Activated CD8-positive, alpha-beta T cell treated with anti-CD3 and anti-CD28 coated beads, Interleukin-2, amount 10 ng/mL, durations not matched to agents 7 days and 5 days (primary cell): ENCODE measurements at places on chromosomes 6 and 20. TPM values are rescaled to one million over a fixed set of nuclear protein-coding genes. Genes with fewer than 3 reads are reported as not detected.

GJA10 gene
- not detected for total RNA-seq

TRIM40 gene
- total RNA-seq, result not detected

LY6G6F gene
- not detected for total RNA-seq

PRR18 gene
- total RNA-seq, result not detected

MUC21 gene
- not detected for total RNA-seq

DAAM2 gene
- not detected for total RNA-seq

TRERF1 gene
- total RNA-seq, result 11.8 TPM

LPA gene
- total RNA-seq, result not detected

GRCh38 chr6:75076009-75076408 is 129.8 kb downstream of the COL12A1 start:
- DNase-seq, result no peak

- DNase-seq, result no peak
Measured at GRCh38 chr6:56868687-56869086, 86.2 kb upstream of the BEND6 start.

- DNase-seq, result no peak
Measured at GRCh38 chr6:111551521-111552231, 54.0 kb downstream of the TRAF3IP2 start.

DNA sequence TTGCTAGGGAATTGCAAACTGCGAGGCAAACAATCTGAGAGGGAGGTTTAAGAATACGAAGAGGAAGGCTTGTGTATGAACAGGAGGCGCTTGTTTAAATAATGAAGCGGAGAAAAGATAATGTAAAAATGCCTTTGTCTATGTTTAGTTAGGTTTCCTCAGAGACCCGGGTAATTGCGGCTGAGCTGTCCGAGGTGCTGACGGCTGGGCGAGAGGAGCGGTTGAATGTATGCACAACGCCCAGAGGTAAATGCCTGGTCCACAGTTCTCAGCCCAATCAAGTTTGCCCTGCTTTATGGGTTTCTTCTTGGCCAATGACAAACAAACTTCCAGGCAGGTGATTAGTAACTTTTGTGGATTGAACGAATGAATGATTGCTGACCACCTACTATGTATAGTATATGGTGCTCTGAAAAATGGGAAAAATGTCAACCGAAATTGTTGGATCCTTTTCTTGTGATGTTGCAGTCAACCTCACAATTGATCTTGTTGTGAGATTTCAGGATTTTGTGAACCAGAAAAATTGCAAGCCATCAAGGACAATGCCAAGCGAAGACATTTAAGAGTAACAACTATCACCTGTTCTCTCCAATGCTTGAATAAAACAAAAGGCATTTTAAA is 38.3 kb upstream of the SLC32A1 start:
- DNase-seq, result peak; percentile 75

DNA sequence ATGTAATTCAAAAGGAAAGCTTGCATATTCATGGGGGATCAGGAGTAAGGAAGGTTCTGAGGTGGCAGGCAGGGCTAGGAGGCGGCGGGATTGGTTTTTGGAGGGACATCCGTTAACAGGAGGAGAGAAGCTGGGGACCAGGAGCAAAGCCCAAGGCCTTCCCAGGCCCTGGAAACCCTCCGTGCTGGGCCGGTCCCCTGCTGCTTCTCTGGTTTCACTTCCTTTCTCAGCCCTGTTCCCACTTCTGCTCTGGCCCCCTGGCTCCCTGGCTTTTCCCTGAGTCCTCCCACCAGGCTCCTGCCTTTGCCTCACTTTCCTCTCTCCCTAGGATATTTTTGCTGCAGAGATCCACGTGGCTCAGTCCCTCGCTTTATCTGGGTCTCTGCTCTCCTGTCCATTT is 26.4 kb upstream of the SALL4 start:
- DNase-seq, result no peak

DNA sequence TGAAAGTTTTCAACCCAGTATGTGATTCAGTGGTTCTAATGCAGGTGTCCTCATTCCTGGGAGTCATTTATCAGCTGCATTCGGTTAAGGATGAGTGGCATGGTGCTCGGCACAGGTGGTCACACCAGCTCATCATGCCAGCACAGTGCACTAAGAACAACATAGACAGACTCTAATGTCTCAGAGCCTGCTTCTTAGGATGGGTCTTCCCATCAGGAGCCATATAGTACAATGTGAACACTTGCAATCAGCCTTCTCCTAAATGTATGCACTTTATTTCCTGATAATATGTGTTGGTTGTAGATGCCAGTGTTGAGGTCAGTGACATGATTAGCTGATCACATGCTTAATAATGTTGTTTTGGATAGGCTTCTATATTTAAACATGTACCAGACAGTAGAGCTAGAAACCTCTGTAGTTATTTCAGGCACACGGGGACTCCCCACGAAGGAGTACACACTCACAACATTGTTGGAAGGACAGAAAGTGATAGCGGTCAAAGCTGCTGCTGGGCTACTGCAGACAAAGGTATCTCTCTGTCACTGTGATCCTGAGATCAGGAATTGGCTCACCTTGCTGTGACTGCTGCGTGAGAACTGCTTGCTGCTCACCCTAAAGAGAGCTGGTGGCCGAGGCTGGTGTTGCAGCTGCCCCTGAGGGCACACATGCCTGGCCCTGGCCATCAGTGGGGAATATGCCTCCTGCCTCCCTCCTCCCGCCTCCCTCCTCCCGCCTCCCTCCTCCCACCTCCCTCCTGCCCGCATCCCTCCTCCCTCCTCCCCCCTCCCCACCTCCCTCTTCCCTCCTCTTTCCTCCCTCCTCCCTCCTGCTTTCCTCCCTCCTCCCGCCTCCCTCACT is 195.4 kb downstream of the SMOC2 start:
- DNase-seq, result no peak

DNA sequence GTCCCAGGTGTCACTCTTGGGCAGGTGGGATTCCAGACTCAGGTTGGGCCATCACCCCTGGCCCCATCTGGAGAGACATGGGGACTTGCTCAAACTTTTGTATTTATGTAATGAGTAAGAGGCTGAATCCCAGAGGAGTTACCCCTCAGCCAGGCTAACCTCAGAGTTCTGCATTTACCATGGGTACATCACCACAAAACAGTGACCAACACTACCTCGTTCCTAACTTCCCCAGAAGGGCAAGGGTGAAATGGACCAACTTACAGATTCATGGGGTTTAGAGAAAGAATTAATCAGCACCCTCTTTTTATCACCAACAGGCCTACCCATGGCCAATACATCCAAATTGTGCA is 259.9 kb upstream of the MARCKS start:
- no peak for DNase-seq

- no peak for DNase-seq
Measured at GRCh38 chr20:35700625-35701148, 1.5 kb downstream of the ROMO1 start.

DNA sequence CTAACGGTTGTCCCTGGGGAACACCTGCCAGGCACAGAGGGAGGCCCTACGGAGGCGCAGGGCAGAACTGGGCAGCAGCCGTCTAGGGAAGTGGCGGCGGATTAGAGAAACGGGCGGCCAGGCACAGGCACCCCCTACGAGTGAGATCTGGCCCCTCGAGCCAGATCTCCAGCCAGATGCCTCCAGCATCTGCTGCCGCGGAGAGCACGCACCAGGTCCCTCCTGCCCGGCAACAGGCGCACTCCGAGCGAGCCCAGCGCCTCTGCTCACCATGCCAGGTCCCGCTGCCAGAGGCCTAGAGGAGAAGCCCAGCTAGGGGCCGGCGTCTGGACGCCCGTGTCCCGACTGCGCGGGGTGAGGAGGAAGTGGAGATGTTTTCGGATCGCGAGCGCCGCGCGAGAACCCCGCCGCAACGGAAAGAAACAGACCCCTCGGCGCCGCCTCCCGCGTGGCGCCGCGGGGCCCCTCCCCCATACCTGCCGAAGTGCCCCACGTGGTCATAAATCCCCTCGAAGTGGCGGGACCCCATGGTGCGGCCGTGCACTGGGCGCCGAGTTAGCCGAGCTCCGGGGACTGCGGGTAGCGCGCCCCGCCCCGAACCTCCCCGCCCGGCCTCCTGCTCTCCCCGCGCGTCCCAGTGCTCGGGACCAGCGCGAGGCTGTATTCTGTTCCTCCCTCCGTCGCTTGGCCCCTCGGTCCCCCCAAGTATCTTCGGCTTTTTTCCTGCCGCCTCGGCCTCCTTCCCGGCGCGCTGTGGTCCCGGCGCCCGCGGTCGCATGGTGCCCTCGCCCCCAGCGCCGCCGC is at the start of gene SLC22A16:
SLC22A16 (minus strand) TSS at position 568 of the 804 bp plus-strand sequence; CDS start at position 529, 39 bp downstream.
- no peak for DNase-seq

DNA sequence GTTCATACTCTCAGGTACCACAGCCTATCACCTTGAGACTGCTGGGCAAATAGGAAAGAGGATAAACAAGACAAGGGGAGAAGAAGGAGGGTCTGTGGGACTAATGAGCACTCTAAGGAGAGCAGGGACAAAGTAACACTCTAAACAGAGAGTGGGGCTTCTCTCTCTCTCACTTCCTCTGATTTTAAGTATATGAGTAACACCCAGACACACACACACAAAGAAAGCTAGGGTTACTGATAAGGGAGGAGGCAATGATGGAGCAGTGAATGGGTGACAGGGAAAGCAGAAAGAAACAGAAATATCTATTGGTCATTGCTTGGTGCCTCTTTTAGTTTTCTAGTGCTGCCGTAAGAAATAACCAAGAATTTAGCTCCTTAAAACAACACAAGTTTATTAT is 96.2 kb upstream of the RNF217 start:
- no peak for DNase-seq

DNA sequence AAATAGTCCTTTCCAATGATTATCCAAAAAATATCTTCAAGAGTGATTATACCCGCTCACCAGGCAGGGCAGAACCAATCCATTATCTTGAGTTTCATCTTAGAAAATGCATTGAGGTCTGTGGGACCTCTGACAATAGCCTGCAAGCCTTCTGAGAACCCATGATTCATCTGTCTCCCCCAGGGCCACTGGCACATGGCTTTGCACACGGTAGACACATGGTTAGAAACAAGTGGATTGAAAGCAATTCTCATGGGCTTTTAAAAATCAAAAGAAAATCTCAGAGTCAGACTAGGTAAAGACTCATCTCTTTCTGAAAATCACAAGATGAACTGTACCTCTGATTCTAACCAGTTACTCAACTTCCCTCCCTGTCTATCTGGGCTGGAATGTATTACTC is 15.5 kb downstream of the GNAS-AS1 start:
- no peak for DNase-seq

GRCh38 chr6:139985236-139985815 is 610.9 kb upstream of the CITED2 start:
- no peak for DNase-seq

- no peak for DNase-seq
Measured at GRCh38 chr20:62694868-62695267, 13.8 kb upstream of the NTSR1 start.

DNA sequence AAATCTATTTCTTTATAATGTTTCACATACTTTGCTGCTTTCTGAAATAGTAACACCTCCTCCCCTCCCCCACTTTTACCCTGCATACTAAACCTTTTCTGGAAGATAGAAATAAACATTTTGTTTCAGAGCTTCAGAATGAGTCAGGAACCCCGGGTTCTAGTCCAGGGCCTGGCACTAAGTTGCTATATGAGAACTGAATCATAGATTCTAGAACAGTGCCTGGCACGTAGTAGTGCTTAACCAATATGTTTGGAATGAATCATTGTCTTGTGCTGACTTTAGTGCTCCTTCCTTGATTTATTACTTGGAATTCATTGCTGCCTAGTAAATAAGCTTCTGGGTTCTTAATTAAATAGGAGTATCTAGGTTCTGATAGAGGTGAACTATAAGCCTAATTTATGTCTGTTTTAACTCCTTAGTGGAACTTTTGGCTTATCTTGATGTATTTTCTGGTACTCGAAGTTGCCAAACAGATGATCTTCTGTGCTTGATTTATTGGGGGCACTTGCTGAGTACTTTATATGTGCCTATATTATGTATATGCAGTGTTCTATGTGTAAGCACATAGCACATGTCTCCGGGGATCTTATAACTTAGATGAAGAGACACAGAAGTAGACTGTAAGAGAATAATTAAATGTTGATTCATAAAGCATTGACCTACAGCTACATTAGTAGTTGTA is 18.6 kb downstream of the TAB2 start:
- peak; percentile 36 for DNase-seq

DNA sequence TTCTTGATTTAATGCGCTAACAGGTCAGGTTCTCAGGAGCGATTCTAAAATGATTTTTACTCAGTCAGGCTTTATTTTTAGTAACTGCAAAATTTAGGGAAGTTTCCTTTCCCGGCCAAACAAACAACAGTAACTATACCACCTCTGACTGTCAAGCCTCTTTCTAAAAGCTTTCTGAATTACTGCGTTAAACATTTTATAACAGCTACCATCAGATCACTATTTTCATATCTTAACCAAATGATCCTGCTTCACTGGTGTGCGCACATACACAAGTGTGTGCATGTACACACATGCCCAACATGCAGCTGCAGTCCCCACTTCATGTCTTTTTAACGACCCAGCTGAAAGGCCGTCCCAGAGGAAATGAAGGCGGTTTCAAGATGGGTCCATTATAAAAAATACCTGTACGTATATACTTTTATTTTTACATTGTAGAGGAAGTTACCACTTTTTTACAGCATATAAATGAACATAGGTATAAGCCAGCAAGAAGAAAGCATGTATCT is 25.0 kb downstream of the TMEM242 start:
- no peak for DNase-seq

- no peak for DNase-seq
Measured at GRCh38 chr20:52290569-52290968, 99.0 kb upstream of the ZFP64 start.

DNA sequence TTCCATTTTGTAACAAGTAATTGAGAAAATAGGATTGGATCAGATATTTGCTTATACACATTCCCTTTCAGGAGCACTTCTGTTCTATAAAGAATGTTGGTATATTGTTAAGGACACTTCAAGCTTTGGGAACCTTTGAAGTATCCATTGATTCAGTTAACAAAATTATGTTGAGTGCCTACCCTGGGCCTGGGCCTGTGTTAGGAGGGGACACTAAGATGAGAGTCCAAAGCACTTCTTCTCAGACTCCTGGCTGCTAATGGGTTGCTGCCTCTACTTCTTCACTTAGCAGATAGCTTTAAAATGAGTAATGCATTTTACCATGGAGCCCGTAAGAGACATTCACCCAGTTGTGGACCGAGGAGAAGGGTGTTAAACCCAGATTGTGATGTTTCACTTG is 40.3 kb downstream of the PTPN1 start:
- no peak for DNase-seq

DNA sequence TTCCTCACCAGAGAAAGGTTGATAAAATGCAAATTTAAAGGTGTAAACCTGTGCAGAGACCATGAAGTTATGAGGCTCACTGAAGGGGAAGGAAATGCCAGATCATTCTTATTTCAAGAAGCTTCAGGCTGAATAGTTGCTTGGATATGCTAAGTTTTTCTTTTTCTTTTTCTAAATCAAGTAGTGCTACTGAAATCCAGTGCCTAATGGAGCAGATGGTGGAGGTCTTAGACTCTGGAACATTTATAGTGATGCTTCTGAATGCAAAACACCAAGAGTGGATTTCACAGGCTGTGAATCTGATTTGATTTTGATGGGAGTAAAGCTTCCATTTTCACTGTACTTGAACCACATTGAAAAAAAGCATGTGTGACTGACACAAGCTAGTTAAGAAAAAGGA is 151.2 kb upstream of the BEND3 start:
- DNase-seq, result no peak
